NCI-H1048 (cell line): ENCODE measurements at places on chromosomes 13 and 19.

DNA sequence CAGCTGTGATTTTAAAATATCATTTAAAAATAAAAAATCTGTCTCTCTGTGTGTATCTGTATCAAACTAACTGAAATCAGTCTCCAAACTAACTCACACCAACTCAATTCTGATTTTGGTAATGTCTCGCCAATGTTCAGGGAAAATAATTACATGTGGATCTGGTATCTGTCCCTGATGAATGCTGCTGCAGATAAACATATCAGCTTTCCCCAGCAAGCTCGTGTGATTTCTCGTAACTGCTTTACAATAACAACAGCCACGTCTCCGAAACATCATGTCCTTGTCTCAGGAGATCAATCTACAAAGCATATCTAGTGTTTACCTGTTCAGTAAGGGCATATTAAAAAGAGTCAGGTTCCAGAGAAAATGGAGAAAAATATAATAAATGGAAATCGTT lies 129.0 kb downstream of the IRS2 start:
- no peak for DNase-seq

DNA sequence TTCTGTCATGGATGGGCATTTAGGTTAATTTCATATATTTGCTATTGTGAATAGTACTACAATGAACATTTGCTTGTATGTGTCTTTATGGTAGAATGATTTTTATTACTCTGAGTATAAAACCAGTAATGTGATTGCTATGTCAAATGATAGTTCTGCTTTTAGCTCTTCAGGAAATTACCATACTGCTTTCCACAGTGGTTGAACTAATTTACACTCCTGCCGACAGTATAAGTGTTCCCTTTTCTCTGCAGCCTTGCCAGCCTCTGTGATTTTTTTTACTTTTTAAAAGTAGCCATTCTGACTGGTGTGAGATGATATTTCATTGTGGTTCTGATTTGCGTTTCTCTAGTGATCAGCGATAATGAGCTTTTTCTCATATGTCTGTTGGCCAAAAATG lies 6.5 kb downstream of the SIGLEC7 start:
- DNase-seq: no peak

DNA sequence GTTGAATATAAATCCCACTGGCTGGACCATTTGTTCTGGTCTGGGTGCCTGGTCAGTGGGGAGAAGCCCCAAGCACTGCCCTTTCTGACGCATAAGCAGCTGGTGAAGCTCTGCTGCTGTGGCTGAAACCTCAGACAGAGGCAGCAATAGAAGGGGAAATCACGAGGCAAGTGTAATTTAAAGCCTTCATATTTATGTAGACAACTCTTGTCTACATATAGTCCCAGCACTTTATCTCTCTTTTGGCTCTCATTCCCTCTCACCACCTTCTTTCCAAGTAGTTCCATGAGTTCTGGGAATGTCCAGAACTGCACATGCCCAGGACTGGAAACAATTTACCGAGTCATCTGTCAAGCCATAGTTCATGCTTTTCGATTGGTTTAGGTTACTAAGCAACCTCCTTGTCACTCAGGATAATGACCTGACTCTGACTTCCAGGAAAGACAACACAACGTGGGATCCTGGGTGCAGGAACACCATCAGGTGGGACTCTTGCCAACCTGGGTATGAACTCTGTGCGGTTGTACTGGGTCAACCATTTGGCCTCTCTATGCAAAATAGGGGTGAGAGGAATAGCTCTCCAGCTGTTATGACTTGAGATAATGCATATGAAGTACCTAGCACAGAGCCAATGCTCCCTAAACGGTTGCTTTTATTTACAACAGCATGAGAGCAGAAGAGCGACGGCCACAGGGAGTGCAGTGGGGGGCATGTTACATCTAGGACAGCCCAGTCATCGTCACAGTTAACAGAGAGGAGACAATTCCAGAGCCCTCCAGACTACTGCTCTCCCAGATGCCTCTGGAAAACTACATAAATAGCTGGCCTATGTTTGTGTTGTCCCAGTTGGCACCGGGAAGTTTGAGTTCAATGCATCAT lies 321.9 kb downstream of the FOXO1 start:
- no peak for DNase-seq

GRCh38 chr13:87122551-87122950 lies 548.6 kb upstream of the SLITRK5 start:
- no peak for DNase-seq

- no peak for DNase-seq
These were observed 14.5 kb upstream of the CEACAM1 start for GRCh38 chr19:42542791-42543190.
